ENCODE measurements at places on chromosomes 13 and 19.

DNA sequence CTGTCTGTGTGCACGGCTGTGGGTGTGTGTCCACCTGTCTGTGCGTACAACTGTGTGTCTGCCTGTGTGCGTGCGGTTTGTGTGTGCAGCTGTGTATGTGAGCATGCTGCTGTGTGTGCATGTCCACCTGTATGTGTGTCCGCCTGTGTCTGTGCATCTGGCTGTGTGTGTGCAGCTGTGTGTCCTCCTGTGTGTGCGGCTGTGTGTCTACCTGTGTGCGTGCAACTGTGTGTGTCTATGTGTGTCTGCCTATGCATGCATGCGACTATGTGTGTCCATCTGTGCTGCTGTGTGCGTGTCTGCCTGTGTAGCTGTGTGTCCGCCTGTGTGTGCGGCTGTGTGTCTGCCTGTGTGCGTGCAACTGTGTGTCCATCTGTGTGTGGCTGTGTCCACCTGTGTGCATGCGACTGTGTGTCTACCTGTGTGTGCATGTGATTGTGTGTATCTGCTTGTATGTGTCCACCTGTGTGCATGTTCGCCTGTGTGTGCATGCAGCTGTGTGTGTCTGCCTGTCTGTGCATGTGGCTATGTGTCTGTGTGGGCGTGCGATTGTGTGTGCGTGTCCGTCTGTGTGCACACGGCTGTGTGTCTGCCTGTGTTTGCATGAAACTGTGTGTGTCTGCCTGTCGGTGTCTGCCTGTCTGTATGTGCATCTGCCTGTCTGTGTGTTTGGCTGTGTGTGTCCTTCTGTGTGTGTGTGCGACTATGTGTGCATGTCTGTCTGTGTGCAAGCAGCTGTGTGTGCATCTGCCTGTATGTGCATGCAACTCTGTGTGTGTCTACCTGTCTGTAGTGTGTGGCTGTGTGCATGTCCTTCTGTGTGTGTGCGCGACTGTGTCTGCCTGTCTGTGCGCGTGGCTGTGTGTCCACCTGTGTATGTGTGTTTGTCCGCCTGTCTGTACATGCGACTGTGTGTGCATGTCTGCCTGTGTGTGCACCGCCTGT is 57.1 kb upstream of the C13orf46 start:
- no peak for DNase-seq

- no peak for DNase-seq
Measured at GRCh38 chr13:26824581-26824980, 64.0 kb upstream of the GPR12 start.

DNA sequence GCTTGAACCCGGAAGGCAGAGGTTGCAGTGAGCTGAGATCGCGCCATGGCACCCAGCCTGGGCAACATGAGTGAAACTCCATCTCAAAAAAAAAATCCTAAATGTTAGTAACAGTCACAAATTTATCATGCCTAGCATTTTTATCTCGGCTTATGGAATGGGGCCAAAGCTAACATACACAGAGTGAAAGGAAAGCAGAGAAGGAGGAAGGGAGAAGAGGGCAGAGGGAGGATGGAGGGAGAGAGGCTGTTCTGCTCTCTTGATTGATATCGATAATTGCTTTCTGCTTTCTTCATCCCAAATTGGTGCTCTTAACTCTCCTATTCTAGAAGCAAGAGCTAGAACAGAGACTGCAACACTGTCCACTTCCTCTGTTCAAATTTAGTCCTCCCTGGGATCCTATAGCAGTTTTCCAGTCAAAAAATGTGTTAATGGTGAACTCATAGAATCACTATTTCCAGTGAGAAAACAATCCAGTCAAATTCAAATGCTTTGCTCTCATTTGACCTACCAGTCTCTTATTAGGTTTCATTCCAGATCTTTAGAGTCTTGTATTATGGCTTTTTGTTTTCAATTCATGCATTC is 15.8 kb upstream of the TUBGCP3 start:
- DNase-seq = no peak

GRCh38 chr13:98301721-98302120 is 124.7 kb upstream of the RNF113B start:
- no peak for DNase-seq

DNA sequence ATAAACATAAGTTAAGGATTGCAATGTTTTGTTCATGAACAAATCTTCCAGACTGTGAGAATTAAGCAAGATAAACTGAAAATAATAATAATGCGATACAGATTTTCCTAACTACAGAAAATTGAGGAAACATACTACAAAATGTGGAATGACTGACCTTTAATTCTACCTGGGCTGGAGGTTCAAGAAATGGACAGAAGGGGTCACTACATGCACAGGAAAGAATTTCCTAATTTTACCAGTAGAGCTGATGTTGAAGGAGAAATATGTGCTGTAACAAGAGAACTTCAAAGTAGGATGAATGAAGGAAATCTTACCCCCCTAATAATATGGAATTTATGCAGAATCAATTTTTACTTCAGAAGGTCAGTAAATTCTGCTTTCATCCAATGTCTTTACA is 62.3 kb downstream of the ZNF627 start:
- no peak for DNase-seq

GRCh38 chr13:84912720-84913119 is 886.5 kb downstream of the SLITRK6 start:
- DNase-seq = no peak

DNA sequence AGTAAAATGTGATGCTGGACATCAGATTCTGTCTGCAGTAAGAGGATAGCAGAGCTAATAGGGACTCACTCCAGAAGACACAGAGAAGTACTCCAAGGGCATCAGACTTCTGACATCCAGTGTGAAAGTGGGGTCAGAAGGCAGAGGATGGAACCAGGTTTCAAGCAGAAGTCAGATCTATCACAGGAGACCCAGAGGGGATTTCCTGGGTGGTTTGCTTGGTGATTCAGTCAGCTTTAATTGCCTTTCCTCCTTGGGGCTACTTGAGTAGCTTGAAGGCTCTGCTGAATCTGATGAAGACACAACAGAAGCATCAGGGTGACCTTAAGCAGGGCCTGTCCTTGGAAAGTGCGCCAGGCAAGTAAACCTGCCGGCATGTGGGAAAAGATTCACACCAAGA is 300.6 kb downstream of the COG6 start:
- no peak for DNase-seq

- no peak for DNase-seq
Measured at GRCh38 chr19:8490873-8491272, 11.6 kb downstream of the PRAM1 start.

DNA sequence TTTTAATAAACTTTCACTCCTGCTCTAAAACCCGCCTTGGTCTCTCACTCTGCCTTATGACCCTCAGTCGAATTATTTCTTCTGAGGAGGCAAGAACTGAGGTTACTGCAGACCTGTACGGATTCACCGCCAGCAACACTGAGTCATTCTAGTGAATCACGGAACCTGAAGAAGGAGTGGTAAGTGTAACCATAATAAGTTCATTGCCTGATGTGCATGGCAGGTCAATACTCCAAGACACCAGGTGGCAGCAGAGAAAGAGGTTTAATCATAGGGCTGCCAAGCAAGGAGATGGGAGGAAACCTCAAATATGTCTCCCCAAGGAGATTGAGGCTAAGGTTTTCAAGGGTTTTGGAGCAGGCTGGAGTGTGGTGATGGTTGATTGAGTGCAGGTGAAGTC is 204.3 kb upstream of the IPO5 start:
- no peak for DNase-seq

- DNase-seq = no peak
Measured at GRCh38 chr19:50311723-50312635, 17.2 kb downstream of the KCNC3 start.

DNA sequence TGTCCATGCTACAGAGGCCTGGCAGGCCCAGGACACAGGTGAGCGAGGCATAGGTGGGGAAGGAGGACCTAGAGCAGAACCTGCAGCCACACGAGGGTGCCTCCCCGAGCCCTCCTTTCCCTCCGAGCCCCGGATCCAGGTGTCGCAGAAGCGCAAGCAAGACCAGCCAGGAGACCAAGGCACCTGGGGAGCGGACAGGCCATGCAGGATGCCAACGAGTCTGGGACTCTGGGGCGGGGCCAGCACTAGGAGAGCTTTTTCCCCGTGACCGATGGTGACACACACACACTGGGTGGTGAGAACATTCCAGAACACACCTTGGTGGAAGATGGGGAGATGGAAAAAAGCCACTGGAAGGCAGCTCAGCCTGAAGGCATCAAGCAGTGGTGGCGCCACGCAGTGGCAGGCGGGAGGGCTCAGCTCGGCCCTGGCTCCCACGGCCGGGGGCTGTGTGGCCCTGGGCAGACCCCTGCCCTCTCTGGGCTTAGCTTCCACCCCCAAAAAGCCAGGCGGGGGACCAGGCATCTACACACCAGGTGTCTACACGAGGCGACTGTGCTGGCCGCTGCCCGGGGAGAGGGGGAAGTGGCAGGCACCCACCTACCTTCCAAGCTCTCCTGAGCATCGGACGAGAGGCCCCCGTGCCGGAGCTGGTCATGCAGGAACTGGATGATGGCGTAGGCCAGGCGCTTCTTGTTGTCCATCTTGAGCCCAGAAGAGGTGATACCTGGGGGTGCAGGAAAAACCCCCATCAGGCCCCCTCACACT is 14.5 kb downstream of the SGTA start:
- DNase-seq = no peak

DNA sequence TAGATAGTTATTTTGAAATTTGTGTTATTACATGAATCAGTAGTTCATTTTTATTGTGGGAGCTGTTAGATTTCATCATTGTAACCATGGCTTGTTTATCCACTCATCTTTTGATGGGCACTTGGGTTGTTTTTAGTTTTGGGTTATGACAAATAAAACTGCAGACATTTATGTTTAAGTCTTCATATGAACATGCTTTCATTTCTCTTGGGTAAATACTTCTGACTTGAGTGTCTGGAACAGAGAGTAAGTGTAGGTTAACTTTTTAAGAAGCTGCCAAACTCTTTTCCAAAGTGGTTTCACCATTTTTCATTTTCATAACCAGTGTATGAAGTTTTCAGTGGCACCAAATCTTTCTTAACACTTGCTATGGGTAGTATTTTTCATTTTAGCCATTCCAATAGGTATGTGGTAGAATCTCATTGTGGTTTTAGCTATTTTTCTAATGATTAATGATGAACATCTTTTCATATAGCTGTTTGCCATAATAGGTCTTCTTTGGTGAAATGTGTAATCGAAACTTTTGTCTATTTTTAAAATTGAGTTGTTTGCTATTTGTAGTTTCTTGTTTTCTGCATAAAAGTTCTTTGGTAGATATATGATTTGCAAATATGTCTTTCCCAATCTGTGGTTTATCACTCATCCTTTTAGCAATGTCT is 17.9 kb downstream of the SLAIN1 start:
- no peak for DNase-seq

DNA sequence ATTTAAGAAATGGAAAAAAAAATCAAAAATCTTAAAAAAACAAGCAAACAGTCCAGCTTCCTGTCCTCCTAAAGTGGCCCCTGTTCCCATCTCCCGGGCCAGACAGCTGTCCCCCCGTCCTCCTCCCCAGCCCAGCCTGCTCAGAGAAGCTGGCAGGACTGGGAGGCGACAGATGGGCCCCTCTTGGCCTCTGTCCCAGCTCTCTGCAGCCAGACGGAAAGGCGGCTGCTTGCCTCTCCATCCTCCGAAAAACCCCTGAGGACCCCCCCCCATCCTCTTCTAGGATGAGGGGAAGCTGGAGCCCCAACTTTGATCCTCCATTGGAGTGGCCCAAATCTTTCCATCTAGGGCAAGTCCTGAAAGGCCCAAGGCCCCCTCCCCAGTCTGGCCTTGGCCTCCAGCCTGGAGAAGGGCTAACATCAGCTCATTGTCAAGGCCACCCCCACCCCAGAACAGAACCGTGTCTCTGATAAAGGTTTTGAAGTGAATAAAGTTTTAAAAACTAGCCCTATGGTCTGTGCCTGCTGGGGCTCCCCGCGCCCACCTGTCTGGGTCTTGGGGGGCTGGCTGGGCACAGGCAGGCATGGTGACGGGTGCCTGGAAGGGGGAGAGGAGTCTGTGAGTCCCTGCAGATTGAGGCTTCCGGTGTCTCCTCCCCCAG is 3.8 kb downstream of the GADD45GIP1 start:
- DNase-seq = no peak

- no peak for DNase-seq
Measured at GRCh38 chr13:78742659-78743058, 83.7 kb upstream of the OBI1 start.

DNA sequence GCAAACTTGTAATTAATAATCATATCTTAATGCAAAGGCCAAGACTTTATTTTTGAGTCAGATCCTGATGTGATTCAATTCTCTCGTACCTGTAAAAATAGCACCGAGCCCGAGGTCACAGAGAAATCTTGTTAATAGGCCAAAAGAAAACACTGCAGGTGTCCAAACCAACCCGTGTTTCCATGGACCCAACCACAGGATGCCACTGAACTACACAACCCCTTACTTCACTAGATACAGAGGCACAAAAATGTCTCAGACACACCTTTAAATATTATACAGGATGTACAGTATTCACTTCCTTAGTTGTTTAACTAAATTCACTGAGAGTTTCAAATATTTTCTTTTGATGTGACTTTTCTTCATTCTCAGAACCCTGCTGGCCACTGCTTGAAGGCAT is 530.9 kb downstream of the MYO16 start:
- no peak for DNase-seq

- no peak for DNase-seq
Measured at GRCh38 chr19:56507446-56508289, at the start of gene ZNF471. Gene ZNF471, plus strand, starts transcription at chr19:56507855. Its CDS starts 3,717 bp downstream, at chr19:56511572.

DNA sequence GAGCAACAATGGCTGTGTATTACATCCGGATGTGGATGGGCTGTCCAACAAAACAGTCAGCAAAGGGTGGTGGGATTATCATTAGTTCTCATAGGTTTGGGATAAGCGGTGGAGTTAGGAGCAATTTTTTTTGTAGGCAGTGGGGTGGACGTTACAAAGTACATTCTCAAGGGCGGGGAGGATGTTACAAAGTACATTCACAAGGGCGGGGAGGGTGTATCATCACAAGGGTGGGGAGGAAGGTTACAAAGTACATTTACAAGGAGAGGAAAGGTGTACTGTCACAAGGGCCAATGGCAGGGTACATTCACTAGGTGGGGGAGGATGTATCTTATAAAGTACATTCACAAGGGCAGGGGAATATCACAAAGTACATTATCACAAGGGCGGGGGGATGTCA is 20.8 kb upstream of the ZNF561 start:
- no peak for DNase-seq

DNA sequence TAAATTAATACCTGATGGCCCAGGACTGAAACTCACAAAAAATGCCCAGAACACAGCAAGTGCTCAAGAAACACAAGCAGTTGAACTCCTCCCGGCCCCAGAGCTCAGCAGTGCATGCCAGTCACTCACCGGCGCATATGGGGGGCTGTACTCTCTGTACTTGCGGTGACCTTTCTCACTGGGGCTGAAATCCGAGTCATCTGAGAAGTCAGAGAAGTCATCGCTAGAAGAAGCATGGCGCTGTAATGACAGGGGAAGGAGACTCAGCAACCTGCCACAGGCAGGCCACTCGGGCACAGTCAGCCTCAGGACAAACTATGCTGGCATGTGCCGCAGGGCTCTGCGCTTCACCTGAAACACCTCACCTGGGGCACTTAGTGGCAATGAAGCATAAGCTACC is 19.7 kb downstream of the ZC3H4 start:
- DNase-seq = no peak

GRCh38 chr13:99500839-99501183 is 461 bp upstream of the TM9SF2 start:
- no peak for DNase-seq

Data from Panc1 (cell line).